ENCODE measurements at places on chromosomes 4 and X.
A peak's percentile ranks its signal among the peaks of the same experiment; 100 is the strongest.

DNA sequence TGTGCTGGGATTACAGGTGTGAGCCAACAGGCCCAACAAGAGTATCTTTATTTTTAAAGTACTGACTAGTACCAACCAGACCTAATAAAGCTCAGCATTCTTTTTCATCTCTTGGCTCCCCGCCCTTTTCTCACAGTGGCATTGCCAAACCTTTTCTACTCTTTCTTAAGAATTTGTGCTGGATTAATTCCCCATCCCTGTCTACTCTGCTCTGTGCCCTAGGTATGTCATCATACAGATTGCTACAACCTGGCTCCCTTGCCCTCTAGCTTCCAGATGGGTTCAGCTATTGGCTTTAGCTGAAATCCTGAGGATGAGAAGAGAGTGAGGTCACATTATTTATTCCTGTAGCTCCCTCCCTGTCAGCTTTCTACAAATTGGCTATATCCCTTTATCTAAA, 34.9 kb upstream of the CCNI start:
- DNase-seq, result no peak

GRCh38 chrX:54530357-54530900, 410 bp downstream of the GNL3L start:
- DNase-seq, result peak; percentile 13

DNA sequence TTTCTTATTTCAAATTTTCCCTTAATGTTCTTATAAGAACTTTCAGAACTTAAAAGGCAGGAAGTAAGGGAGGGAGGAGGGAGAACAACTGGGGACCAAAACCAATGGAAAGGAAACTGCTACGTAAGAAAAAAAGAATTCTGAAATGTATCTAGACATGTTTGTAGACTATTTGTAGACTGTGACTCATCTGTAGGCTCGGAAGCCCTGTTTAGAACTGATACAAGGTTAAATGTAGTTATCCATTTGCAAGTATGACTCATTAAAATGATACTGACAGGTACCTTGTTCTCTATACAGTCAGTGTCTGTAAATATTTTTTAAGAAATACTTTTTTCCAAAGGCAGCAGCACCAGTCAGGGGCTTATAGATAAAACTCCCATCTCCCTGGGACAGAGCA, 202.0 kb downstream of the DHX15 start:
- DNase-seq, result no peak

DNA sequence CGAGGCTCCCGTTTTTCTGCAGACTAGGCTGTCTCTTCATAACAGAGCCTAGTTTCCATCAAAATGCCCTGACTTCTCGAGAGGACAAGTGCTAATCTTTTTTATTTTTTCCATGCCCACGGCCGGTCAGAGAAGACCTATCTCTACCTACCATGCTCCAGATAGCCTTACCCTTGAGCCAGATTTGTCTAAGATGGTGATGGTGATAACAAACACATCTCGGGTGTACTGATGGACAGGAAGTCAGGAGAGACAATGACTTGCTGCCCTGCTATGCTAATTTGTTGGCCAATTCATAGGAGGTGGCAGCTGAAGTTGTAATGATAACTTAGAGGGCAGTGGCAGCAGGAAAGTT, 42.2 kb upstream of the NKRF start:
- no peak for DNase-seq

- DNase-seq, result no peak
These were observed 66.0 kb upstream of the PHOX2B start for GRCh38 chr4:41814565-41814964.

GRCh38 chrX:2541603-2542002, 40.8 kb upstream of the DHRSX start:
- no peak for DNase-seq

DNA sequence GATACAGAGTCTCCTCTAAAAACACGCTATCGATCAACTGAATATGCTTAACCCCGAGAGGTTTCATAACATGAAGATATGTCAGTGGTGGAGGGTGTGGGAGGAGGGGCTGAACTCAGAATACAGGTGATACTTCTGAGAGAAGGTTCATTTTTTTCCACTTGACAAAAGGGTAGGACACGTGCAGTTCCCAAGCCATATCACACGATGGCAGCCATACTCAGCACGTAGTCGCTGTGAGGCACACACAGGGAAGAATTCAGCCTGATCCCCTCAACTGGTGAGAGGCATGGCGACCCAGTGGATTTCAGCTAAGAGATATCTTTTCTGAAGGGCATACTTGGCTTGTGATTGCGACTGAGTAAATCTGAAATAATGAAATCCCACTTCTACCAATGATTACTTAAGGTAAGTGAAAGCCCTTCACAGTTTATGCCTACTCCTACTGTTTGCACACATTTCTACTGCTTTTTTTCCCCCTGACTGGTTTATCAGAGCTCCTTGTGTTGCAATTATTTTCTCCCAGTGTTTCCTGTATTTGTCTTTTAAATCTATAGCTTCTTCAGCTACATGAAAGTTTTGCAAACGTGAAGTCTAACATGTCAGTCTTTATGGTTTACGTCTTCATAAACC, 133.1 kb downstream of the CORIN start:
- DNase-seq, result peak; percentile 8

DNA sequence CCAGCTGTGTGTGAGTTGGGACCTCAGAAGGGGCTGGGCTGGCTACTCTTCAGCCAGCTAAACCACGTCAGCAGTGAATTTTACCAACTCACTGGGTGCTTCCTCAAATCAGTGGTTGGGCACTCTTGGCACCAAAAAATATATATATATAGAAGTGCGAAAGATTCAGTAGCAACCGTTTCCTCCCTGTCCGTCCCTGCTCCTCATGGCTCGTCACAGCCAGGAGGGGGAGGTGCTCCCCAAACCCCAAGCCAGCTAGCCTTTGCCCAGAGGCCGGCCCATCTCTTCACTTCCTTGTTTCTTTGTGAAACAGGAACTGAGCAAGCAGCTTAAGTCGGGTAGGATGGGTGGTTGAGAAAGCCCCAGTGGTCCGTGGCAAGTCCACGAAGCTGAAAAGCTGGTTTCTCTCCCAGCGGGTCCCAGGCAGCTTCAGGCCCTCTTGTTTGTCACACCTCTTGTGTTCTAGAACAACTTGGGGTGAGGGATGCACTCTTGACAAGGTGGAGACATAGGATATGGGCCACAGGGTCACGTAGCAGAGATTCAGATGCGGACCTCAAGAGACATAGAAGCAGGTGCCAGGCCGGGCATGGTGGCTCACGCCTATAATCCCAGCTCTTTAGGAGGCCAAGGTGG, 6.8 kb upstream of the SASH3 start:
- peak; percentile 61 for DNase-seq

DNA sequence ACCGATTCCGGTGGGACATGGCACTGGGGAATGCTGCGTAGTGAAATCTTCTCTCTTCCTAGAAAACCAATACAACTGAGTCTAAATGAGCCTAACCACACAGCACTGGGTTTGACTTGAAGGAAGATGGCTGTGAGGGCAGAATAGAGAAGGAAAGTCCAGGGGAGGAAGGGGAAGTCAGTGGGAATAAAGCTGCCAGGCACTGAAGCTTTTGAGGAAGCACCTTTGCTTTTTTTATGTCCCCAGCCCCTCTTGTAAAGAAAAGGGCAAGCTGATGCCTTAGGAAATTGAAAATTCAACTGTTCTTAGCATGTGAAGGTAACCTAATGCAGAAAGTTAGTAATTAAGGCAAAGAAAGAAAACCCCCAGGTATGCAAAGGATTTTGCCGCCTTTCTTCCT, 20.6 kb downstream of the MED28 start:
- no peak for DNase-seq
